Nephron progenitor cell (in vitro differentiated cells): ENCODE measurements at places on chromosomes 3 and 15.

GRCh38 chr3:196423044-196423781 lies 9.0 kb downstream of the UBXN7 start:
- DNase-seq = no peak

DNA sequence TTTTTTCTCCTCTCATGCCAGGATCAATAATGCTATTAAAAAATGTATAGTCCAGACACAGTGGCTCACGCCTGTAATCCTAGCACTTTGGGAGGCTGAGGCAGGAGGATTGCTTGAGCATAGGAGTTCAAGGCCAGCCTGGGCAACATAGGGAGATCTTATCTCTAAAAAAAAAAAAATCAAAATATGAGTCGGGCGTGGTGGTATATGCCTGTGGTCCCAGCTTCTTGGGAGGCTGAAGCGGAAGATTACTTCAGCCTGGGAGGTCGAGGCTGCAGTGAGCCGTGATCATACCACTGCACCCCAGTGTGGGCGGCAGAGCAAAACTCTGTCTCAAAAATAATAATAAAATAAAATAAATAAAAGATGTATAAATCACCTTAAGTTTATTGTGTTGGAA lies 75.4 kb downstream of the WWTR1 start:
- DNase-seq = no peak

DNA sequence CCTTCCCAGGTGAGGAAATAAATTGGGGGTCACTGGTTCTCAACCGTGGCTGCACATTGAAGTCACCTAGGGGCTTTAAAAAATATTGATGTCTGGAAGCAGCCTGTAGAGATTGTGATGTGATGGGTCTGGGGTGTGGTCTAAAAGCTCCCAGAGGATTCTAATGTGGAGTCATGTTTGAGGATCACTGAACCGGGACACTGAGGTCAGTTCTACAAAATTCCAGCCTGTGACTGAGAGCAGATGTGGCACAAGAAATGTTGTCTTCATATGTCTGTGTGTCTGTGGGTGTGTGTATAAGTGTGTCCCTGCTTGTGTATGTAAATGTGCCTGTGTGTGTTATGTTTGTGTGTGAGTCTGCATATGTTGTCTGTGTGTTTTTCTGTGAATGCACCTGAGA lies 79.9 kb downstream of the TLE3 start:
- no peak for DNase-seq

DNA sequence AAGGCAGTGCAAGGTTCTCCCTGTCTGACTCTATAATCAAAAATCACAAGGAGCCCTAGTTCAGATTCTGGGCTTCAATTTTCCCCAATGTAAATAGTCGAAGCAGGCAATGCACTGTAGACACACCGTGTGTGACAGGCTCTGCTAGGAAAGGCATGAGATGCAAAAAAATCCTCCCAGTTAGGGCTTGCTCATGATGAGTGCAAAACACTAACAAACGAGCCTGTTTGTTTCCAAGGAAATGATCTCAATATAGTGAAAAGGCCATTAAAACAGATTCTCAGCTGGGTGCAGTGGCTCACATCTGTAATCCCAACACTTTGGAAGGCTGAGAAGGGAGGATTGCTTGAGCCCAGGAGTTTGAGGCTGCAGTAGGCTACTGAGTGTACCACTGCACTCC lies 55.7 kb downstream of the UMPS start:
- DNase-seq = no peak

- no peak for DNase-seq
These were observed 213.2 kb upstream of the NR2F2 start for GRCh38 chr15:96117270-96117669.
